Activated CD8-positive, alpha-beta memory T cell treated with anti-CD3 and anti-CD28 coated beads for 1 hour (primary cell): ENCODE measurements at places on chromosomes 1 and 21.

GRCh38 chr1:63082766-63083165, 239.6 kb upstream of the FOXD3 start:
- no peak for DNase-seq

DNA sequence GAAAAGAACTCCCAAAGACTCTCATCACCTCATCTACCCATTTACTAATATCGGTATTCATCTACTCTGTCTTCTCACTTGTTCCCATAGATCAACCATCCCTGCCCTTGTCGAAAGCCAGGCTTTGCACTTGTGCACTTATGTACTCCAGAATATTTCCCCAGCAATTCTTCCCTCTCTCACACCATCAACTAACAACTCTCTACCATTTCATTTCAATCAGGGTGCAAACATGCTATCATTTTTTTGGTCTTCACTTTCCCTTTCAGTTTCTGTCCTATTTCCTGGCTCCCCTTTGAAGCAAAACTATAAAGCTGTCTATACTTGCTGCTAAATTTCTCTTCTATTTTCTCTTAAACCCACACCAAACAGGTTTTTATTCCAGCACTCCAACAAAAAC, 6.7 kb downstream of the C1orf105 start:
- DNase-seq = no peak

GRCh38 chr1:107673006-107673405, 292.0 kb downstream of the VAV3 start:
- no peak for DNase-seq

GRCh38 chr1:222784916-222785315, 29.9 kb upstream of the DISP1 start:
- no peak for DNase-seq

GRCh38 chr1:61853583-61853982, 111.3 kb downstream of the PATJ start:
- DNase-seq = no peak

GRCh38 chr1:229661897-229662296, 35.9 kb downstream of the URB2 start:
- DNase-seq = no peak

- no peak for DNase-seq
These were observed 41.0 kb downstream of the NFIA start for GRCh38 chr1:61123326-61123725.

DNA sequence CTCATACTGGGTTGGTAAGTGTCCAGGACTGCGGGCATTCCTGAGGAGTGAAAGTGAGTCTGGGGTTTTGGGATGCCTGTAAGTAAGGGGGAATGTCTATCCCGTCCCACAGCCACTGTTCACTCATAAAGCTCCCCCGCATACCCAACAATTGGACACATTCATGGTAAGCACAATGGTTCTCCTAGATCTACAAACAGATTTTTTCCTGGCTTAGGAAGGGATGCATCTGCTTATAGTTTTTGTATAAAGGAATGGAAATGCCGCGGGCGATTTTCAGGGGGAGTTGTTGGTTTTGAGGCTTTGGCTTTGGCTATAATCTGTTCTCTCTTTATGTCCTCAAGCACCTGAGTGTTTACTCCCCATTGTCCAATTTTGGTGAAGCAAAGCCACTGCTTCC, 7.1 kb downstream of the ERVH48-1 start:
- DNase-seq = no peak

DNA sequence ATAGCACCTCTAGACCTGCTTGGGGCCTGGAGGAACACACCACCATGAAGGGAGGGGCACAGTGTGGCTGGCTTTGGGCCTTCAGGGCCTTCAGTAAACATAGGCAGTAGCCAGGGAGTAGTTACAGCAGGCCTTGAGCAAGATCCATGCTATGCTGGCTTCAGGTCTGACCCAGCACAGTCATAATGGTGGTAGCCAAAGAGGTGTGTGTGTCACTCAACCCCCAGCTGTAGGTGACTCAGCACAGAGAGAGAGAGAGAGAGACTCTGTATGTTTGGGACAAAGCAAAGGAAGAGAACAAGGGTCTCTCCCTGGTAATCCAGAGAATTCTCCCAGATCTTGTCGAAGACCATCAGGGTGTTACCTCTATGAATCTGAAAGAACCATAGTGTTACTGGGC, 250.5 kb upstream of the PKN2 start:
- no peak for DNase-seq

DNA sequence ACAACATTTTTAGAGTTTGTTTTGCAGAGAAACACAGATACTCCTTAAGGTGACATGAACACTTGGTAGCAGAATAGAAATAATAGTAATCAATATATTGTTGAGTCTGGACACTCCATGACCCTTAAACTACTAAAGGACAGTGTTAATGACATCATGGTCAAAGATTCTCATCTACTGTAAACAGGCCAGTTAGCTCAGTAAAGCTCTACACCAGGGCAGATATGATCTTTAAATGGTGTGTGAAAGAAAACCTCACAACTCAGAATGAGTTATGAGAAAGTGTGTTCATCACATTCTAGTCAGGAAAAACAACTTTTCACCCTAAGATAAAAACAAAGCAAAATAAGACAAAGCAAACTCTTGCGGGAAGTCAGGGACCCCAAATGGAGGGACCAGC, 58.1 kb upstream of the ADAMTS5 start:
- no peak for DNase-seq

DNA sequence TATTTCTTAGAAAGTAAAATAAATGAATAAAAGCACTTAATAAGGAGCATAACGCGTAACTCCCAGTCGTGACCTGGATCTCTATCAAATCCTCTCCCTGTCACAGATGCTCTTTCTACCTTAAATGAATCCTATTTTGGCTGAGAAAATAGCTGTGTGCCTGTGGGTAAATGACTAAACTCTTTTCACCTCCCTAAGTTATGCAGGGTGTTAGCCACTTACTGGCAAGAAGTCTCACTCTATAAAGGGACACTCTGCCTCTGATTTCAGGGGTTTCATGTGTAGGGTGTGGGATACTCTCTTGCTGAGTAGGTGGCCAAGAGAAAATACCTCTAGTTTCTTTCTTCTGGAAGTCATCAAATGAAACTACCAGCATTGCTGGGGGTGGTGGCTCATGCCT, 24.3 kb upstream of the PPP1R15B start:
- DNase-seq = no peak
